Hindlimb muscle (tissue), 1 donor: ENCODE measurements at places on chromosomes 7 and 10.
A peak's percentile ranks its signal among the peaks of the same experiment; 100 is the strongest.

- DNase-seq, result peak; percentile 2
Observed at GRCh38 chr7:7321681-7322080, 139.3 kb downstream of the C1GALT1 start.

GRCh38 chr10:119832951-119833350 is 39.7 kb downstream of the MCMBP start:
- DNase-seq, result no peak

GRCh38 chr10:124318811-124319210 is 99.9 kb downstream of the OAT start:
- DNase-seq, result no peak

GRCh38 chr10:32187686-32188085 is 131.5 kb upstream of the KIF5B start:
- no peak for DNase-seq

GRCh38 chr7:142616842-142617241 is 132.4 kb upstream of the PRSS1 start:
- no peak for DNase-seq

- no peak for DNase-seq
Observed at GRCh38 chr10:452512-453426, 236.7 kb downstream of the DIP2C start.
